ENCODE measurements at places on chromosomes 4 and X. TPM values are rescaled to one million over a fixed set of nuclear protein-coding genes. Genes with fewer than 3 reads are reported as not detected.

- DNase-seq: no peak
Measured at GRCh38 chr4:5967783-5968182, 50.4 kb downstream of the C4orf50 start.

Gene IL2
- not detected for polyA plus RNA-seq

DNA sequence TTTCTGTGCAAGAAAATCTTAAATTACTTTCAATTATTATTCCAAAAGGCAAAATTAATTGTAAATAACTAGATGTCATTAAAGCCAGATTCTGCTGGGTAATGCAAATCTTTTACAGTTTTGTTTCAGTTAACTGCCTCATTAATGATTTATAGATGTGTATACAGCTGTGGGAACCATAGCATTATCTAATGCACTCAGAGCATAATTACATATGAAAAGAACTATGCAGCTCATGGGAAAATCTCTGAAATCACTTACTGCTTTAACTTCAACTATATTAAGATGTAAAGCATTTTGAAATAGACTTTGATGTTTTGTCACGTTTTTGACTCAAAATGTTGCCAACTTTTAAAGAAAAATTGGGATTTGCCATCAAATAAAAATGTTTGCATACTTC is 630.3 kb upstream of the KLHL4 start:
- DNase-seq: peak; percentile 35

DNA sequence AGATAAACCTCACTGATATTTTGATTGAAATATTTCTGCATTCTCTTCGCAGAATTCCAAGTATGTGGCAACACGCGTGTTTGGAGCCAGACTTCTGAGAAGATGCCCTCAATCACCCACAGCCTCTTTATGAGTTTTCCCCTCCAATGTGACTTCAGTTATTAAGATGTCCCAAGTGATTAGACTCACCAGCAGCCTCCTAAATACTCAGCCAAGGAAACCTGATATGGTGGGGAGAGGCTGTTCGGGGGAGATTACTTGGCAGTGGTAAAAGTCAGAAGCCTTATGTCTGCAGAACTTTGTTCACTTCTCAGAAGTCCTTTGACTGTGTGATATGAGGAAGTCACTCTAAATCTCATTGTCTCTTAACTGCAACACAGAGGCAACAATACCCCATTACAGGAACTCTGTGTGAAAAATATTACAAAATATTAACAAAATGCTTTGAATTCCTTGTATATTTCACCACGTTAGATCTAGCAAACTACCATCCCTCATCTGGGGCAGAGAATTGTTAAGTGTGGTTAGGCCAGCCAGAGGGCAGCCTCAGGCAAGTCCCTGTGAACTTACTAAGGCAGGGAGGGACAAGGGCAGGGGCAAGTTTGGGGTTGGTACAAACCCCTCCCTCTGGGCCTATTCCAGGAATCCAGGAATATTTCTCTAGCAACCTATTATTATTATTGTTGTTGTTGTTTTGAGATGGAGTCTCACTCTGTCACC is 151.4 kb upstream of the USP9X start:
- DNase-seq: peak; percentile 85

DNA sequence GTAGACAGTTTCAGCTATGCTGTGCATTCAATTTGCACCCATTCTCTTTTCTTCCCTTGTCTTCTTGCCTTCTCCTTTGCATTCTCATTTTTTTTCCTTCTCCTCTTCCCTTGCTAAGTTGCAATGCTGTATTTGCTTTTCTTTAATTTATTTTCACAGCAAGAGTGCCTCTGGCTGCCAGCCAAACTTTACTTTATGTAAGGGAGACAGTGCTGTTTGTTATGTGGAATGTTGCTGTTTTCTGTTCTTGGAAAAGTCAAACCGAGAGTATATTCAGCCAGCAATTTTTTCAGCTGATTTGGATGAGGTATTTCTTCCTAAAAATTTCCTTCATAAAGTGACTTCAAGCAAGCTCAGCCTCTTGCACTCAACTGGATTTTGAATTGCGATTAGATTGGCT is 1293.4 kb downstream of the ARAP2 start:
- DNase-seq: peak; percentile 82

Data from muscle of leg (tissue), 16 donors.